ENCODE measurements at places on chromosomes 1 and 21.

DNA sequence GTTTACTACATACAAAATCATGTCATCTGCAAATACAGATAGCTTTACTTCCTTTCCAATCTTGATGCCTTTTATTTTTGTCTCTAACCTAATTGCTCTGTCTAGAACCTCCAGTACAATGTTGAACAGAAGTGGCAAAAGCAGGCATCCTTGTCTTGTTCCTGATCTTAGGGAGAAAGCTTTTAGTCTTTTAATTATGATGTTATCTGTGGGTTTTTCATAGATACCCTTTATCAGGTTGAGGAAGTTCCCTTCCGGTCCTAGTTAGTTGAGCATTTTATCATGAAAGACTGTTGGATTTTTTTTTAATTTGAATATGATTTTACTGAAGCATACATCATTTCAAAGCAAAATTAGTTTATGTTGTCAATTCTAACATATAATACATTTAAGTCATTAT is 45.7 kb upstream of the DISC1 start:
- no peak for DNase-seq

GRCh38 chr21:26469789-26470188 is 103.3 kb downstream of the CYYR1 start:
- DNase-seq: peak; percentile 81

- DNase-seq: no peak
These were observed 21.1 kb downstream of the GBP1 start for GRCh38 chr1:89043940-89044339.

GRCh38 chr21:15309022-15309590 is 244.3 kb upstream of the NRIP1 start:
- no peak for DNase-seq

DNA sequence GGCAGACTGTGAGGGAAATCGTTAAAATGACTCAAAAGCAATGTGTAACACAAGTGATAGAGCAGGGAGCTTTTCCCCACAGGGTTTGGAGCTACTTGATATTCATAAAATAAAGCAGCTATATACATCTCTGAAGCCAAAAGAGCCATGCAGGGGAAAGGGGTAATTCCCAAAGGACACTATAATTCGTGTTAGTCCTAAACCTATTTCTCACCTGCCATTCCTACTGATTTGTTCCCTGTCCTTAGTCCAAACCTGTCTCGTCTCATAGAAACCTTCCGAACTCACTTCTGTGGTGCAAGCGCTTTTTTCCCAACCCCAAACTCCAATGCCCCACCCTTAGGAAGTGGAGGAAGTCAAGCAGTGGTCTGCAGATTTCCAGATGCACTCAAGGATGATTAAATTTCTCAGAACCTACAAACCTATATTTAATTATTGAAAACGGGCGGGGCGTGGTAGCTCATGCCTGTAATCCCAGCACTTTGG is 946 bp upstream of the HNRNPR start:
- DNase-seq: no peak

Data from fibroblast of skin of left quadriceps (primary cell).